Upper lobe of left lung (tissue), 6 donors: ENCODE measurements at places on chromosomes 5 and 9. TPM values are rescaled to one million over a fixed set of nuclear protein-coding genes. Genes with fewer than 3 reads are reported as not detected.

- no peak for DNase-seq
- H3K27me3 ChIP-seq = no peaks in the 10 kb centered on the region
- no peak overlapping the region for H3K4me3 ChIP-seq
- no peaks in the 10 kb centered on the region for H3K4me1 ChIP-seq
Measured at GRCh38 chr5:30991462-30991861, 202.0 kb upstream of the CDH6 start.

DNA sequence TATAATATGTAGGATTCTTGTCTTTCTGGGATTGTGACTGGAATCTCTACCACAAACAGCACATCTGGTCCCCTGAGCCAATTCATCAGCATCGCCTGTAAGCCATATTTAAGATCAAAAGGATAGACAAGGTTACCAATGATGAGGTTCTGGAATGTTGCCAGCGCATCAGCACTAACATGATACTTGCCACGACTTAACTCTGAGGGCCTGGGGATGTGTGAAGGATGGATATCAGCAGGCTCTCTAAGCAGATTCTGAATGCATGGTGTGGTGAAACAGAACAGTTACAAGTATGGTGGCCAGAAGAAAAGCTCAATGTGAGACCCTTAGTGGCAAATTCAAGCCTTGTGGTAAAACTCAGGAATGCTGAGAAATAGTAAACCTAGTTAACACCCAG is 143.0 kb downstream of the XRCC4 start:
- H3K4me3 ChIP-seq = no peak overlapping the region
- no peaks in the 10 kb centered on the region for H3K36me3 ChIP-seq
- H3K4me1 ChIP-seq = no peaks in the 10 kb centered on the region
- DNase-seq = no peak
- H3K27me3 ChIP-seq = no peaks in the 10 kb centered on the region

The FAXDC2 gene
- total RNA-seq = 47.5 TPM

The DIPK1B gene
- total RNA-seq = 12.8 TPM

DNA sequence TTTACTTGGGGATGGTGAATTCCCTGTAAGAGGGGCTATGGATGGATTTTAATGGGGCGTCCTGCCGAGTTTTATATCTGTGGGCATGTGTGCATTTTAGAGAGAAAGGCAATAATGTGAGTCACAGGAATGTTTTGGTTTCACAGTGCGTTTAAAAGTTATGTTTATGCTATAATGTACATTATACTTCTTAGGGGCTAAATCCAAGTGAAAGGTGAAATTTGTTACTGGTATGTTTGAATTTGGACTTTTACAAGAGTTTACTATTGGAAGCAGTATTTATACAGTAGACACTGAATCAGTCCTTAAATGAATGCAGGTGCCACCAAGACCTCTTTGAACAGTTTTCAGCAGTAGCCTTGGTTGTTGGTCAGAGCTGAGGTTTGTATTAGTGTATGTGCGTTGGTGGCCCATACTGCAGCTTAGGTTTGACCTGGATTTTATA is 5.6 kb downstream of the JMY start:
- no peaks in the 10 kb centered on the region for H3K36me3 ChIP-seq
- H3K4me1 ChIP-seq = peaks cover 31% of the 10 kb centered on the region
- no peak overlapping the region for H3K27ac ChIP-seq
- no peak overlapping the region for H3K4me3 ChIP-seq

GRCh38 chr9:6460189-6460768 is 47.3 kb downstream of the UHRF2 start:
- H3K27me3 ChIP-seq = no peaks in the 10 kb centered on the region
- no peak for DNase-seq
- no peak overlapping the region for H3K27ac ChIP-seq
- peaks cover 6% of the 10 kb centered on the region for H3K36me3 ChIP-seq

GRCh38 chr5:35354751-35355150 is 124.5 kb upstream of the PRLR start:
- H3K36me3 ChIP-seq = no peaks in the 10 kb centered on the region
- H3K27ac ChIP-seq = no peak overlapping the region
- no peaks in the 10 kb centered on the region for H3K4me1 ChIP-seq
- no peaks in the 10 kb centered on the region for H3K27me3 ChIP-seq
- no peak for DNase-seq
- H3K4me3 ChIP-seq = no peak overlapping the region

- peak overlapping the region; percentile 91 for H3K27ac ChIP-seq
- no peak for DNase-seq
- peaks cover 6% of the 10 kb centered on the region for H3K4me1 ChIP-seq
- no peaks in the 10 kb centered on the region for H3K36me3 ChIP-seq
- H3K27me3 ChIP-seq = no peaks in the 10 kb centered on the region
- H3K4me3 ChIP-seq = peak overlapping the region; percentile 72
Measured at GRCh38 chr5:112417931-112418658, 982 bp downstream of the EPB41L4A start.

The DOCK2 gene
- total RNA-seq = 72.2 TPM

GRCh38 chr9:92589923-92590322 is 54.1 kb upstream of the ECM2 start:
- H3K36me3 ChIP-seq = no peaks in the 10 kb centered on the region
- no peak for DNase-seq
- H3K27ac ChIP-seq = no peak overlapping the region

The LCP2 gene
- 63.0 TPM for total RNA-seq

The AK1 gene
- 149 TPM for total RNA-seq

The SVEP1 gene
- 28.4 TPM for total RNA-seq

- DNase-seq = no peak
- H3K27ac ChIP-seq = no peak overlapping the region
- no peaks in the 10 kb centered on the region for H3K27me3 ChIP-seq
- peaks cover 2% of the 10 kb centered on the region for H3K4me1 ChIP-seq
- H3K4me3 ChIP-seq = no peak overlapping the region
Measured at GRCh38 chr9:21796768-21797167, 5.7 kb upstream of the MTAP start.

- H3K4me3 ChIP-seq = no peak overlapping the region
- no peak for DNase-seq
- H3K4me1 ChIP-seq = no peaks in the 10 kb centered on the region
- H3K27ac ChIP-seq = no peak overlapping the region
- no peaks in the 10 kb centered on the region for H3K36me3 ChIP-seq
- no peaks in the 10 kb centered on the region for H3K27me3 ChIP-seq
Measured at GRCh38 chr5:168137265-168137664, 154.2 kb upstream of the WWC1 start.

The ADAMTS2 gene
- 114 TPM for total RNA-seq

DNA sequence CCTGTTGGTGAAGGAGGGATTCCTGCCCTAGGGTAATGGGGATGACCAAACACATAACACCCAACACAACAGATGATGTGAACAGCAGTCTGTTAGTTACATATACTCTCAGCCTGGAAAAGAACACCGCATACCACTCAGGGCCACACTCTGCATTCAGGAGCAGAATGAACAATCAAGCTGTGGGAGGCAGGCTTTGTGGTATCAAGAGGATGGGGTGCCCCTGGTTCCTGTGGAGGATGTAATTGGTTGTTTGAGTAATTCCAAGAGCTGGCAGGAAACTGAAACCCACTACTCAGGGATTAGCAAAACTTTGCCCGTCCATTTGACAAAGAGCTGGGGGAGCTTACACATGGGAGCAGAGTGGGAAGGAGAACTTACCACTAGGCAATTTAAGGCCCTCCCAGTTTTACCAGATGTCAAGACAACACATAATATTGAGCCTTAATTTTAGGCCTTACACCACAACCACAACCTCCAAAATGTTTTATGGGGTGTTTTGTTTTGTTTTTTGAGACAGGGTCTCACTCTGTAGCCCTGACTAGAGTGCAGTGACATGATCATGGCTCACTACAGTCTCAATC is 15.6 kb upstream of the PRKAA1 start:
- H3K36me3 ChIP-seq = no peaks in the 10 kb centered on the region
- DNase-seq = no peak
- no peaks in the 10 kb centered on the region for H3K27me3 ChIP-seq
- no peak overlapping the region for H3K27ac ChIP-seq
- no peaks in the 10 kb centered on the region for H3K4me1 ChIP-seq

GRCh38 chr5:158287643-158288271 is 428.8 kb upstream of the CLINT1 start:
- H3K27me3 ChIP-seq = no peaks in the 10 kb centered on the region
- H3K27ac ChIP-seq = no peak overlapping the region
- H3K4me1 ChIP-seq = no peaks in the 10 kb centered on the region
- no peak for DNase-seq
- H3K36me3 ChIP-seq = no peaks in the 10 kb centered on the region

GRCh38 chr5:173969167-173970049 is 19.6 kb upstream of the C5orf47 start:
- H3K27me3 ChIP-seq = no peaks in the 10 kb centered on the region
- no peak overlapping the region for H3K4me3 ChIP-seq
- H3K4me1 ChIP-seq = peaks cover 13% of the 10 kb centered on the region
- no peaks in the 10 kb centered on the region for H3K36me3 ChIP-seq

The NUDCD2 gene
- total RNA-seq = 25.6 TPM

GRCh38 chr5:5780253-5780652 is 357.8 kb downstream of the ICE1 start:
- H3K36me3 ChIP-seq = no peaks in the 10 kb centered on the region
- no peaks in the 10 kb centered on the region for H3K4me1 ChIP-seq
- no peak overlapping the region for H3K4me3 ChIP-seq
- no peak overlapping the region for H3K27ac ChIP-seq
- H3K27me3 ChIP-seq = no peaks in the 10 kb centered on the region

- no peaks in the 10 kb centered on the region for H3K4me1 ChIP-seq
- H3K27ac ChIP-seq = no peak overlapping the region
Measured at GRCh38 chr9:138061631-138062030, 184.0 kb downstream of the CACNA1B start.

The ADAMTS13 gene
- 2.6 TPM for total RNA-seq

DNA sequence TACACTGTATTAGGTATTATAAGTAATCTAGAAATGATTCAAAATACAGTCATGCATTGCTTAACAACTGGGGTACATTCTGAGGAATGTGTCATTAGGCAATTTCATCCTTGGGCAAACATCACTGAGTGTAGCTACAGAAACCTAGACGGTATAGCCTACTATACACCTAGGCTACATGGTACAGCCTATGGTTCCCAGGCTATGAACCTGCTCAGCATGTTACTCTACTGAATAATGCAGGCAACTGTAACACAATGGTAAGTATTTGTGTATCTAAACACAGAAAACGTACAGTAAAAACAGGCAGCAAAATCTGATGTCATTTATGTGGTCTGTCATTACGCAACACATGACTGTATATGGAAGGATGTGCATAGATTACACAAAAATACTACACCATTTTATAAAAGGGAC is 96.8 kb downstream of the RAPGEF6 start:
- H3K27ac ChIP-seq = no peak overlapping the region
- peaks cover 5% of the 10 kb centered on the region for H3K4me1 ChIP-seq
- H3K4me3 ChIP-seq = no peak overlapping the region
- DNase-seq = no peak

- H3K4me3 ChIP-seq = no peak overlapping the region
- H3K27ac ChIP-seq = no peak overlapping the region
- H3K4me1 ChIP-seq = no peaks in the 10 kb centered on the region
- no peaks in the 10 kb centered on the region for H3K27me3 ChIP-seq
Measured at GRCh38 chr9:108445431-108446071, 410.2 kb downstream of the ACTL7B start.

DNA sequence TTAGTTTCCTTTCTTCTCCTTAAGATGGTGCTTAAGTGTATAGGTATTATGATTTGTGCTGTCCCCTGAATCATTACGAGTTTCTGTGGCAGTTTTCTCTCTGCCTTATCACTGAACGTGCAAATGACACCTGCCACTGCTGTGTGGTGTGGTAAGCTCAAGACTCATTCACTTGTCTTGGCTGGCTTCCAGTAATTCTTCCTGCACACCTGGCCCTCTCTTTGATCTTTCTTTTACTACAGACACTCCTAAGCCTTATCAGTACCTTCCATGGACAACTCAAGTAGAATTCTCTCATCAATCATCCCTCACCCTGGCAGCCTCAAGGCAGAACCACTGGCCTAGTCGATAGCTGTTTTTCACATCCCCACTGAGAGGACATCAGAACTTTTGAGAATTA is 82.6 kb upstream of the ADAMTS19 start:
- no peak overlapping the region for H3K4me3 ChIP-seq
- H3K36me3 ChIP-seq = no peaks in the 10 kb centered on the region
- no peaks in the 10 kb centered on the region for H3K27me3 ChIP-seq
- H3K4me1 ChIP-seq = no peaks in the 10 kb centered on the region

DNA sequence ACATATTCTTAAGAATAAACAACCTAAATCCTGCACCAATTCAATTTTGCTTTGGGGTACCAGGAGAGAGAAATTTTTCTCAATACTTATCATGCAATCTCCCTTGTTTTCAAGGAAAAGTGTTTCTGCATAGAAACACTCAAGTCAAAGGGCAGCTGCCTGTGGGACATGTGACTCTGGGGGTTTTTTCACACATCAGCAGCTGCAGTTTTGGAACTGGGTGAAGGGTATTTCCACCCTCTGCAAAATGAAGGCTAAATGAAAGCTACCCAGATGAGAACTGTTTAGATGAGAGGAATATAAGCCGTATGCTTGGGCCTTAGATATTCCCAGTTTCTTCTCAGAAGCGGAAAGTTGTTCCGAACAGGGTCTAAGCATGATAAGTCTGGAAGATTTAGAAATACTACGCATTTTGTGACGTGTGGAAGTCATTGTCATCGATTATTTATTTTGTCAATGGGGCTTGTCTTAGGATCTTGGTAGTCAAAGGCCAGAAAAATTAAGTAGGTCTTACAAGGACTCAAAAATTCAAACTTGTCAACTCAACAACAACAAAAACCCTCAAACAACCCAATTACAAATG is 64.3 kb upstream of the BOD1 start:
- no peaks in the 10 kb centered on the region for H3K27me3 ChIP-seq
- no peak for DNase-seq
- no peak overlapping the region for H3K27ac ChIP-seq
- H3K4me3 ChIP-seq = no peak overlapping the region

GRCh38 chr5:154794525-154795234 is 39.5 kb downstream of the LARP1 start:
- peaks cover 3% of the 10 kb centered on the region for H3K4me1 ChIP-seq
- H3K36me3 ChIP-seq = peaks cover 41% of the 10 kb centered on the region
- H3K27me3 ChIP-seq = no peaks in the 10 kb centered on the region
- H3K4me3 ChIP-seq = no peak overlapping the region

GRCh38 chr5:16028708-16029107 is 150.9 kb downstream of the MARCHF11 start:
- H3K27ac ChIP-seq = no peak overlapping the region
- no peaks in the 10 kb centered on the region for H3K36me3 ChIP-seq
- H3K4me1 ChIP-seq = no peaks in the 10 kb centered on the region
- H3K27me3 ChIP-seq = no peaks in the 10 kb centered on the region
- no peak overlapping the region for H3K4me3 ChIP-seq

- no peaks in the 10 kb centered on the region for H3K27me3 ChIP-seq
- no peak for DNase-seq
- H3K4me3 ChIP-seq = no peak overlapping the region
Measured at GRCh38 chr5:118506217-118506852, 482.0 kb downstream of the DTWD2 start.
